ENCODE measurements at places on chromosomes 3 and 15. TPM values are rescaled to one million over a fixed set of nuclear protein-coding genes. Genes with fewer than 3 reads are reported as not detected.

MCTP2 gene
- total RNA-seq = 1.0 TPM

BNC1 gene
- total RNA-seq = 0.11 TPM

SERPINI2 gene
- 0.41 TPM for total RNA-seq

OSBPL10 gene
- 6.4 TPM for total RNA-seq

HPS3 gene
- 5.6 TPM for total RNA-seq

PBRM1 gene
- 52.3 TPM for total RNA-seq
